ENCODE measurements at places on chromosomes 3 and 15.

- DNase-seq, result no peak
Measured at GRCh38 chr3:13407926-13408325, 12.2 kb downstream of the NUP210 start.

GRCh38 chr3:8975081-8976020 is 12.1 kb upstream of the RAD18 start:
- no peak for DNase-seq

- DNase-seq, result no peak
Measured at GRCh38 chr3:149401212-149401925, 23.9 kb upstream of the TM4SF1 start.

DNA sequence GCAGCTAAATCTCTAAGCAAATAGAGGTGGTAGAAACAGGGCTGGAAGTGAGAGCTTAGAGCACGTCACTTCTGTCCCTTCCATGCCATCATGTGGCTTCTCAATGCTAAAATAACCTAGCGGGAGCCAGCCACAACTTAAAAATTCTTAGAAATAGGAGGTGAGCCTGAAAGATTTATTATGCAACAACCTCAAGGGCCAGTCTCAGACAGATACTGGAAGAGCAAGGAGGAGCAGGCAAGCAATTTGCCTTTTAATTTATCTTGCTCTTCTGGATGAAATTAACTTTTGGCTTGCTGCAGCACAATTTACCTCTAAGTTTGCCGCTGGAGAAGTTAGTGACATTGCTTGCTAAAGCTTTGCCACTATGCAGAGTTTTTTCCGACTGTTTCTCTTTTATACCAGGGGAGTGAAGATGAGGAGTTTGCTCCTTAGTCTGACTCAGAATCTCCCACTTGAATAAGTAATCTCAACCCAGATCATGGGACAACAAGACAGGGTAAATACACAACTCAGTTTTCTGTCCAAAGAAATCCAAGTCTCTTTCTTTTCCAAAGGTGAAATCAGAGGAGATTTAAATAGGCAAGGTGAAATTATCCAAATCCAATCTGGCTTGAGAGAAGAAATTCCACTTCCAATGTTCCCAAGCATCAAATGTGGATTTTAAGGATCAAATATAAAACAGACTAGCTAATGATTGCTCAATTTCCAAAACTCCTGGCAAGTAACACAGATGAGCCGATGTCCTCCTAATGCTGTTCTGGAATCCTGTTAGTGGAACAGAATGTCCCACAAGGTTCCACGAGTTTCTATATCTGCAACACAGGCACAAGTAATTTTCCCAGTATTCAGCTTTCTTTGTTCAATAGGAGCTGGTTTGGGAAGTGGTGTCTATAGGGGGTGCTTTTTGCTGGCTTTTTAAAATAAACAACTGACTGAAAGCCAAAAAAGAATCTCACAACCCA is 329.4 kb upstream of the RORA start:
- no peak for DNase-seq

All from NCI-H1930 (cell line).